ENCODE measurements at places on chromosomes 1 and 21. TPM values are rescaled to one million over a fixed set of nuclear protein-coding genes. Genes with fewer than 3 reads are reported as not detected.

- no peak for DNase-seq
Measured at GRCh38 chr1:22685591-22686059, 25.0 kb upstream of the EPHB2 start.

GRCh38 chr1:74053407-74053806 is 144.6 kb downstream of the LRRIQ3 start:
- no peak for DNase-seq

DNA sequence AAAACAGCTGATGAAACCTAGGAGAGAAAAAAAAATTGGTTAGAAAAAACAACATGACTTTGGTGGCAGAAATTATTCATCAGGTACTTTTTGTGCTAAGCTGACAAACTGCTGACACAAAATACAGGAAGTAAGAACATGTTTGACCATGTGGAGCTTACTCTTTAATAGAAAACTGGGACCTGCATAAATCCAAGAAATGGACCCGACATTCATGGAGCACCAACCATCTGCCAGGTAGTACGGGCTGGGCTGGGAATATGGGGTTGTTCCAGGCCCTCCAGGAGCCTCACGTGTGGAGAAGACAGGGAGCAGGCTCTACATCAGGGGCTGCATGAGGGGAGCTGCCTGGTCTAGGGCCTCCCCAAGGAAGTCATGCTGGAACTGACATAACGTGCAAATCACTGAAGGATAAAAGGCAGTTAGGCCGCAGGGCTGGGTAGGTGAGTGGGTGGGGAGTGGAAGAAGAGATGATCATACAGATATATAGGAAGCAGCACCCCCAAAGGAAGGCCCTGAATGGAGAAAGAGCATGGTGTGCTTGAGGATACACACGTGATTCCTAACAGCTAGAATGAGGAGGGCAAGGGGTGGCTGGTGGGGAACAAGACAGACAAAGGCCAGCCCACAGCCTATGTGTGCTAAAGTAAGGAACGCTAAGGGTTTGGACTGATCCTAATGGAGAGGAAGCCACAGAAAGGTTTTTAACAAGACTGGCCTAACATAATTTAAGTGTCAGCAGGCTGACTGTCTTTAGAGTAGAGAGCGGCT is 26.1 kb downstream of the CD58 start:
- DNase-seq: no peak

DNA sequence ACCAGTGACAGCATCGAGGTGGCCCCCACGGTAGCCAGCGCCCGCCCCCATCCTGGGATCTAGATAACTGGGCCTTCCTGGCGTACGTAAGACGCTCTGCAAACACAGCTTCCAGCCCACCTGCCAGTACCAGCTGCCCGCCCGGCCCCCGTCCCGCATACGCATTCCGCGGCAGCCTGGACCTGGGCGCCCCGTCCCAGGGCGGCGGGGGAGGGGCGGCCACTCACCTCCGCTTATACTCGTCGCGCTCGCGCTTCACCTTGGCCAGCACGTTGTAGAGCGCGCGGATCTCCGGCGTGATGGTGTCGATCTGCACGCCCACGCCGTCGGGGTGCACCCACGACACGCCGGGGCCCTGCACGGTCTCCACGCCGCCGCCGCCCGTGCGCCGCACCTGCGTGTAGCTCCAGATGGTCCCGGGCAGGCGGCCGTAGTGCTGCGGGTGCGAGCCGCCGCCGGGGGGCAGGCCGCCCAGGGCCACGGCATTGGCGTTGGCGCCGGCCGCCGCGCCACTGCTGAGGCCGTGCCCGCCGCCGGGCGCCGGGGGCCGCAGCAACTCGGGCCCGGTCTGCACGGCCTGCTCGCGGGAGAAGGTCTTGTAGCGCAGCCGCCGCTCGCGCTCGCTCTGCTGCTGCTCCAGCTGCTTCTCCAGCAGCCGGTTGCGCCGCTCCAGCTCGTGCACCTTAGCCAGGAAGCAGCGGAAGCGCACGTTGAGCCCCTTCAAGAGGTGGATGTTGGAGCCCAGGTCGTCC is 859 bp downstream of the IFFO2 start:
- peak; percentile 67 for DNase-seq

DNA sequence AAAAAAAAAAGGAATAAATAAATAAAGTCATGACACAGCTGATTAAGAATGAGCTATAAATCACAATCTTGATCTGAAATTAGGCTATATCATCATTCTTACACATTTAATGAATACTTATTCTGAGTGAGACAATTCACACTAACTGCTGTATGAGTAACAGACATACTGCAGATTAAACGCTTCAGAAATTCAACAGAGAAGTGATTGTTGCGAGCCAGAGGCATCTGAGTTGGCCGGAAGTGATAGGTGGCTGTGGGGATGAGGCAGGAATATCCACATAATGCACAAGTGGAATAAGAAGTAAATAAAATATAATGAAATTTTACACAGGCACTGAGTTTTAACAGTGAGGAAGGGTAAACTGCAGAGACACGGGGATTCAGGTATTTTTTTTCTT is 142.4 kb downstream of the APP start:
- DNase-seq: no peak

- DNase-seq: peak; percentile 34
Measured at GRCh38 chr1:65148548-65149350, 746 bp downstream of the AK4 start.

GRCh38 chr1:44616991-44617702 is 57.1 kb downstream of the TMEM53 start:
- peak; percentile 8 for DNase-seq

- no peak for DNase-seq
Measured at GRCh38 chr1:209642816-209643215, 9.4 kb downstream of the LAMB3 start.

The MCOLN3 gene
- 3.0 TPM for total RNA-seq

The ABCA4 gene
- total RNA-seq: 0.96 TPM

The MX2 gene
- 7.6 TPM for total RNA-seq

Data from thyroid gland (tissue), 4 donors.